ENCODE measurements at places on chromosomes 12 and 14.

DNA sequence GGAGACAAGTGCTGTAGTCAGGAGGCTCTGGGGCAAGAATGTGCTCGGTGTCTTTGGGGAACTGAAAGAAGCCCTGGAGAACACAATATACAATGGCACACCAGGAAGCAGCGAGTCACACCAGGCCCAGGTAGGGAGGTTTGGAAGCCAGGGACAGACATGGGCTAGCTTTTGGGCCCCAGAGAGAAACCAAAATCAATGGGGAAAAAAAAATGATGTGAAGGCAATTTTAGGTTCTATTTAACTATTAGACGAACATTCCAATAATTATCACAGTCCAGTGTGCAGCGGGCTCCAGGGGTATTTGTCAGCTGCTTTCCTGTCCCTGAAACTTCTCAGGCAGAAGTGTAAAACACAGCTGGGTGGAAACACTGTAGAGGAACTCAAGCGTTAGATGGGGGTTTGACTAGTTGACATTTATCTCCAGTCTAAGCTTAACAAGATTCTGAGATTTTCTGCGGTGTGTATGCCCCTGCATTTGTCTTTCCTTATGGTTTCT lies 21.8 kb upstream of the EGLN3 start:
- DNase-seq, result no peak

GRCh38 chr12:49885118-49885517 lies 18.6 kb downstream of the FAIM2 start:
- no peak for DNase-seq

DNA sequence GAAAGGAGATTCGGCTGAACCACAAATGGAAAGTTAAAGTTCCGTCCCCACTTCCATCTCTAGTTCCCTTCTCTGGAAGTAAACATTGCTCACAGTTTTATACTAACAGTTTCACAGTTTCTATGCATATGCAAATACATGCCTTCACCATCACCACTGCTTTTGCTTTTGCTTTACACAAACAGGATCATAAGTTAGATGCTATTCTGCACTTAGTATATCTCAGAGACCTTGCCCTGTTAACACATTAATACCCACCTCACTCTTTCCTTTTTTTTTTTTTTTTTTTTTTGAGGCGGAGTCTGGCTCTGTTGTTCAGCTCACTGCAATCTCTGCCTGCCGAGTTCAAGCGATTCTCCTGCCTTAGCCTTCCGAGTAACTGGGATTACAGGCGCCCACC lies 890 bp downstream of the TEP1 start:
- no peak for DNase-seq

DNA sequence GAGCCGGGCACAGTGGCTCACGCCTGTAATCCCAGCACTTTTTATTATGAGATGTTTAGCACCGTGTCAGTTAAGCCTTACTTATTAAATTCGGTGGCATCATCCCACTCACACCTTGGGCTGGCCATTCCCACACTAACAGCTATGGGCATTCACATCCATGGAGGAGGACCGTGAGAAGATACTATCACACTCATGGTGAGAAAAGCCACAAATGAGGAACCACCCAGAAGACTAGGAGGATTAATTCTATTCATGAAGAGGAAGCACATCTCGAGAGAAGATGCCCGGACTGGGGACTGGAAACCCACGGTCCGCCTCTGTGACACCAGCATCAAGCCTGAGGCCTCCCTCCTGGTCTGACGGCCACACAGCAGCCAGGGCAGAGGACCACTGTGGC lies 4.9 kb downstream of the CDC42BPB start:
- DNase-seq, result no peak

GRCh38 chr14:46063872-46064271 lies 587.7 kb downstream of the RPL10L start:
- DNase-seq, result no peak

- DNase-seq, result no peak
Measured at GRCh38 chr12:123973552-123974341, 732 bp downstream of the ZNF664 start.

Measured in amygdala (tissue), 56 donors.